ENCODE measurements at places on chromosomes 6 and 20.

DNA sequence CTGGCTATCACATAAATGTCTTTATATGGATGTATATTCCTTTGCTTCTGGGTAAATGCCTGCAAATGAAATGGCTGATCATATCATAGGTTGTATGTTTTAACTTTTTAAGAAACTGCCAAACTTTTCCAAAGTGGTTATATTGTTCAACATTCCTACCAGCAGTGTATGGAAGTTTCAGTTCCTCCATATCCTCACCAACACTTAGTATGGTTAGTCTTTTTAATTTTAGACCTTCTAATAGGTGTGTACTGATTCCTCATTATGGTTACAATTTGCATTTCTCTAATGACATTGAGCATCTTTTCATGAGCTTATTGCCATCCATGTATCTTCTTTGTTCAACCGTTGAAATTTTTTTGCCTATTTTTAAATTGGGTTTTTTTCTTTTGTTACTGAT is 155.4 kb downstream of the ZFAND3 start:
- no peak for DNase-seq

DNA sequence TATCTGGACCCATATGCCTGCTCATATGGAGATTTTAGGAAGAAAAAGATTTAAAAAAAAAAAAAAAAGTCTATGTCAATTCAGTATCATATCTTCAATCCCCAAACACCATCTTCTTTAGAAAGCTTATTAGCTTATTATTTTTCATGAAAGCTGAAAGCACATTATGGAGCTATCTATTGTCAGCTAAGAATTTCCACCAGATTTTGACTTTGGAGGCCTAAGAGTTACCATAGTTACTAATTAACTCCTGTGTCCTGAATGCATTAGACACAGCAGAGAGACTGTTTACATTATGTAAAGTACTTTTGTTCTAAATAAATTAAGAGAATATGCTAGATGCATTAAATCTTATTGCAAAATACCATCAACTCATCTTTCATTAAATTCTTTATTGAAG is 255.5 kb upstream of the NRSN1 start:
- peak; percentile 20 for DNase-seq

DNA sequence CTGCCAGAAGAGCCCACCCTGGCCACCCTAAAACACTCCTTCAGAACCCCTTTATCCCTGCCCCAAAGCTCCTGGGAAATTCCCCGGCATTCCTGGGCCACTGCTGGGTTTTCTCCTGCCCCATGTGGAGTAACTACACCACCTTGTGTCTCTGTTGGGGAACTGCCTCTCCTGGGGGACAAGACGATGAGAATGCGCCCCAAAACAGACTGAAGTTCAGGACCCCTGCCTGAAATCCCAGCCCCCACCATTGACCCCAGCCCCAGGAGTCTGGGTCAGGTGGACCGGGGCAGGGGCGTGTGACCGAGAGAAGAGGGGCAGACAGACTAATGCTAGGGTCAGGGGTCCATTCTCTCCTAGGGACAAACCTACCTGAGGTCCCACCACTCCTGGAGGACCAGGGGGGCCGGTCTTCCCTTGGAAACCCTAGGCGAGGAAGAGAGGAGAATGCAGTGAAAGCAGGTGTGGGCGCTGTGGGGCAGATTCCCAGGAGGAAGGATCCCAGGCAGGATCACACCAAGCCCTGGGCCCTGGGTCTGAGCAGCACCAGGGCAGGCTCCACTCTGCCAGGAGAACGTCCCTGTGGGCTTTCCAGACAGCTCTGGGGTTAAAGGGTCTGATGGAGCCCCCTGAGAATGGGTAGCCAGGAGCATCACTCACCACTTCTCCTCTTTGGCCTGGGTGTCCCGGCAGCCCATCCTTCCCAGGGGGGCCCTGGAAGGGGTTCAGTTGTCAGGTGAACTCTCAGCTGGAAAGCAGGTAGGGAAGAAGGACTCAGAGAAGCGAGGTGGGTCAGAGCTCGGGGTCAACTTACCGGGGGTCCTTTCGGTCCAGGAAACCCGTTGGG is 19.4 kb downstream of the COL11A2 start:
- DNase-seq = no peak

DNA sequence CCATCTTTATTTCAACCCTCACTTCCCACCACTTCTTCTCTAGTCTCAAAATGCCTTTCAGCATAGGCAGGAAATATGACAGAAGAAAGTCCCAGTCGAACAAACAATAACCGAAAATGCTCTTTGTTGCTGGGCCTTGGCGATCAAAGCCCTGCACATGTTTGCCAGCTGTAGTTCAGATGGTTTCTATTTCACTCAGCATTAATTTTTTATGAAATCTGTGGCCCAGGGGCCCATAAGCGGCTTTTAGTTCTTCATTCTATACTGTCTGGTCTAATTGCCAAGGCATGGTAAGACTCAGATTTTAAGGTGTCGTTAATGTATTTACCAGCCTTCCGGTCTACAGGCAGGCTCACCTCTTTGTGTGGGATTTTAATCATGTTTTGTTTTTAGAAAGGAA is 10.9 kb upstream of the F13A1 start:
- DNase-seq = no peak

DNA sequence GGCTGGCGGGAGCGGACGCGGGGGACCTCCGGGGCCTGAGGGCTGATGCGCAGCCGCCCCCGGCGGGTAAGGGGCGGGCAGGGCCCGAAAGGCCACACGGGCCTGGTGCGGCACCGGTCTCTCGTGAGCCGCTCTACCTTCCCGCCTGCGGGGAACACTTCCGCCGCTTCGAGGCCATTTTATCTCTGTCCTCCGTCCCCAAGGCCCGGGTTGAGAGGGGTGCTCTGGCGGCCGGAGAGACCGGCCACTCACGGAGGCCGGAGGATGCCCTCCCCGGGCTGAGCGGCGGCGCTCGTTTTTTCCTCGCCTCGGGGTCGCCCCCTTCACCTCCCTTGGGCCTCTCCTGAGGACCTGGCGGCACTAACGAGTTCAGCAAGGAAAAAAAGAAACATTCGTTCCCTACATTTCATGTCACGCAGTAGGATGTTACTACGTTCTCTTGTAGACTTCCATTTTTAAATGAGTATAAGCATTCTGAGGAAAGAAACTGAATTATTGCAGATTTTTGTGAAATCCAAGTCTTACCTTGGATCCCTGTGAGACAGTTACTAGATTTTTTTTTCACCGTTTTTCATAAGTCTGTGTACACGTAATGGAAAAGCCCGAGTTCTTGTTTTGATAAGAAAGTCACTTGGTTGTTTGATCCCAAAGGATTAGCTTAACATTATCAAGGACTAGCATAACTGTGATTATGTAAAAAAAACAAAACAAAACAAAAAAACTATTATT is 575 bp downstream of the WTAP start:
- peak; percentile 40 for DNase-seq

- no peak for DNase-seq
These were observed 11.1 kb upstream of the CDK5RAP1 start for GRCh38 chr20:33412484-33412838.

GRCh38 chr6:43211955-43212354 is 17.3 kb downstream of the DNPH1 start:
- DNase-seq = no peak

- no peak for DNase-seq
These were observed 168.1 kb upstream of the FLRT3 start for GRCh38 chr20:14505476-14505875.

DNA sequence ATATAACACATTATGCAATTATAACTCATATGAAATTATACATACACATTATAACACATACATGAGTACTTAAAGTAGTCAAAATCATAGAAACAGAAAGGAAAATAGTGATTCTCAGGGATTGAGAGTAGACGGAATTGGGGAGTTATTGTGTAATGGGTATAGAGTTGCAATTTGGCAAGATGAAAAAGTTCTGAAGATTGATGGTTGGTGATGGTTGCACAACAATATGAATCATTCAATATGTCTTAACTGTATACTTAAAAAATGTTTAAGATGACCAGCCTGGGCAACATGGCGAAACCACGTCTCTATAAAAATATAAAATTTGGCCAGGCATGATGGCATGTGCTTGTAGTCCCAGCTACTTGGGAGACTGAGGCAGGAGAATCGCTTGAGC is 372.7 kb downstream of the CDKAL1 start:
- DNase-seq = no peak

- no peak for DNase-seq
These were observed 91.0 kb downstream of the UNC5CL start for GRCh38 chr6:40947876-40948526.

- no peak for DNase-seq
These were observed 53.6 kb upstream of the FRMD1 start for GRCh38 chr6:168132531-168133167.

- DNase-seq = no peak
These were observed 15.8 kb downstream of the GJA1 start for GRCh38 chr6:121451250-121451649.

GRCh38 chr6:96086745-96087144 is 71.0 kb downstream of the FUT9 start:
- DNase-seq = no peak

DNA sequence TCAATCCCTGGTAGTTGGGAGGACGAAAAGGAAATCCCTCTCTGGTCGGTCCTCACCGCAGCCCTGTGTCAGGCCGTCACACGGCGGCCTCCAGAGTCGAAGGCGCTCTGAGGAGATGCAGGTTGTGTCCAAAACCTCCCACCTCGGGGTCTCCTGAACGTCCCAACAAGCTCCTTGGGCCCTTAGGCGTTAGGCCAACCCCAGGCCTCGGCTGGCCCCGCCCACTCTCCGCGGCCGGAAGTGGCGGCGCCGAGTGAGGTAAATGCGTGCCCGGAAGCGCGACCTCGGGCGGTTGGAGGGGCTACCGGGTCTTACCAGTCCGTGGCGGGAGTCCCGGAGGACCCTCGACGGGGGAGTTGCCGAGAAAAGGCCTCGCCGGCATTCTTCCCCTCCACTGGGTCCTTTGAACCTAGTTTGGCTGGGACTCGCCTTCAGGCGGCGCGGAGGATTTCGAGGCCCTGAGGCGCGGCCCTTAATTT is at the start of gene TDRD6:
Gene TDRD6 (plus strand): TSS at position 267 of the 479 bp plus-strand sequence. CDS start 244 bp downstream, outside the sequence.
- no peak for DNase-seq

GRCh38 chr6:10411131-10411970 is 3.5 kb downstream of the TFAP2A start:
- no peak for DNase-seq

DNA sequence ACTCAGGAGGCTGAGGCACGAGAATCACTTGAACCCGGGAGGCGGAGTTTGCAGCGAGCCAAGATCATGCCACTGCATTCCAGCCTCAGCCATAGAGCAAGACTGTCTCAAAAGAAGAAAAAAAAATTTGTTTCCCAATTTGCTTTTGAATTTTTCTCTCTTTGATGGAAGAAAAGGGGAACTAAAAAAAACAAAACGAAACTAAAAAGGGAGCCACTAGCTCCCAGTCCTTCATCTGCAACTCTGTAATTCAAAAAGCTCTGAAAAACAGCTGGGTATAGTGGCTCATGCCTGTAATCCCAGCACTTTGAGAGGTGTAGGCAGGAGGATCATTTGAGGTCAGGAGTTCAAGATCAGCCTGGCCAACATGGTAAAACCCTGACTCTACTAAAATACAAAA is 9.5 kb downstream of the OVOL2 start:
- no peak for DNase-seq

- no peak for DNase-seq
These were observed 38.2 kb downstream of the HLA-A start for GRCh38 chr6:29980511-29980910.

DNA sequence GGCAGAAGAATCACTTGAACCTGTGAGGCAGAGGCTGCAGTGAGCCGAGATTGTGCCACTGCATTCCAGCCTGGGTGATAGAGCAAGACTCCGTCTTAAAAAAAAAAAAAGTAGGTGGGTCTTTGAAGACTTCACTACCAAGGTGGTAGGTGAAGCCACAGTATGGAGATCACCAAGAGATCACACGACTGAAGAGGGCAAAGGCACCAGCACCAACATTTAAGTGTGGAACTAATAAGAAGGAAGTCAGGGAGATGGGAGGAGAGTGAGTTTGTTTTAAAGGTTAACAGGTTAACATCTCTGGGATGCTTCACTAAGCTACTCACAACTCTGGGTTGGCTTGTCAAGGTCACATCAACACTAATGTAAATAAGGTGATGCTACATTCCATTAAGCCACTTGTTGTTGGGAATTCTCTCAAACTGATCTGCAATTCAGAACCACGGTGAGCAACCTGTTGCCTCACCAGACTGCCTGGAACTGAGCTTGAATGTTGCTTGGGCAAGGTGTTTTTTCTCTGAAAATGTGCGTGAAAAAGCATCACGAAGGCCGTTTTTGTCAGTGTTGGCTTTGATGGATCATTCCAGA is 48.7 kb downstream of the KCTD20 start:
- DNase-seq = no peak

DNA sequence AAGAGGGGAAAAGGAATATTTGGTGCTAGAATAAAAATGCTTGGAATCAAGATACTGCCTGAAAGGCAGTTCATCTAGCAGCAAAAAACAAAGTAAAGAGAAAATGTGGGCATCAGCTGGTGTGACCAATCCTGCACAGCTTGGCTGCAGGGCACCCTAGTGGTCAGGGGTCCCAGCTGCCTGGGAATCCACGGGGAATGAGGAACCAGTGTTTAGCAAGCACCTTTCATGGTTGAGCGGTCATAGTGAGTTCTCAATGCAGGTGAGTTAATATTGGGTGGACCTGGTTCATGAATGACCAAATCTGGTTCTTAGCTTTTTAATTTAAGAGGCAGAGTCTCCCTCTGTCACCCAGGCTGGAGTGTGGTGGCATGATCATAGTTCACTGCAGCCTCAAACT is 53.3 kb downstream of the CAP2 start:
- DNase-seq = no peak

- no peak for DNase-seq
These were observed 16.1 kb downstream of the GMEB2 start for GRCh38 chr20:63610581-63611435.

DNA sequence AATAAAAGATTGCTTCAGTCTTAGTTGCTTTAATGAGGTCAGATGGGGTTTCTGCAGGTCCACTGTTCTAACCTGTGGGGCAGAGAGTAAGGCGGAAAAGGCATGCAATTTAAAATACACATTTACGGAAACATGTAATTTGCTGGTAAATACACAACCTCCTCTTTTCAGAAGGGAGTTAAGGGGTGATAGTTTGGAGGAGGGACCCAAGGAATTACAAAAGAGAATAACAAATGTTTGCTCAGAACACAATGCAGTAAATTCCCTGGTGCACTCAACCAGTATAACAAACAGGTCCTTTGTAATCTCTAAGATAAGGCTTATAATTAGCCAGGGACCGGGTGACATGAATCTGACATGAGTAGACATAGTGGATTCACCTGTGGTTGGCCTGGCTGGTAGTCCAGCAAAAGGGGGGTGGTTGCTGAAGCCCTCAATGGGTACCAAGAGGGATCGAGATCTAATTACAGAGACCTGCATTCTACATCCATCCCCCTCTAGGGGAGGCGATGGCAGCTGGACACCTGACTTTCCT is 295.1 kb downstream of the PHACTR1 start:
- DNase-seq = peak; percentile 28

- DNase-seq = no peak
These were observed at the start of gene PLAGL1 for GRCh38 chr6:144008120-144008811. PLAGL1 (minus strand) TSS chr6:144008259; CDS start chr6:143948136, 60,123 bp downstream.

- DNase-seq = peak; percentile 69
These were observed 3.3 kb upstream of the RAET1G start for GRCh38 chr6:149925974-149926777.

DNA sequence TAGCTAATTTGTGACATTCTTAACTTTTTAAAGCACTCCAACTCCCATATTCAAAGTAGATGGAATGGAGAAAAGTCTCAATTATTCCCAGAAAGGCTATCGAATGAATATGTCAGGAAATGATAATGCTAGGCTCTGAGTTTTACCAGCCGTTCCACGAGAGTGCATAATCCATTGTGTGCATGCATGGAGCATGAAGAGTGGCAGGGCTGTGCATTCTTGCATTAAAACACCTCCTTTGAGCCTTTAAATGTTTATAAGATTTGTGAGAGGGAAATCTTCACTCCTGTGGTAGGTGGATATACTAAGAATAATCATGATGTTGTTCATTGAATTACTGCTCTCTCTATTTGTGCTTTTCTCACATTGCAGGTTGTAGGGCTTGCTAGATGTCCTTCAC is 178.3 kb downstream of the CARMIL1 start:
- no peak for DNase-seq

Measured in NCI-H1436 (cell line).